ENCODE measurements at places on chromosomes 6 and 20.

GRCh38 chr6:40406175-40406574 lies 181.0 kb downstream of the LRFN2 start:
- no peak for DNase-seq

GRCh38 chr20:54860716-54861115 lies 385.3 kb downstream of the DOK5 start:
- no peak for DNase-seq

DNA sequence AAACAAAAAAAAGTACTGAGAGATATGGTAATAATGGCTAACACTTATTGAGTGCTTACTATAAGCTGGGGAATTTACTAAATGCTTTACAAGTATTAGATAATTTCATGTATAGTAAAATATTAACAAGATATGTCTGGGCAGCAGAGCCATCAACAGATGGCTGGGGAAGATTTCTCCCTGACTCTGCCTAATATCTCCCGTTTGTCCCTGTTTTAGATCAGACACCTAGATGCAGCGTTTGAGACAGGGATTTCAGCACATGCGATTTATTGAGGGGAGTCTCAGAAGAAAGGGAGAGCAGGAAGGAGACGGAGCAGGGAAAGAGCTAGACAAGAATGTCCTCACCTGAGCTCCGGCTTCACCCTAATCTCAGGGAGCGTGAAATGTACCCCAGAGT lies 36.9 kb upstream of the ADGRF1 start:
- DNase-seq = no peak

DNA sequence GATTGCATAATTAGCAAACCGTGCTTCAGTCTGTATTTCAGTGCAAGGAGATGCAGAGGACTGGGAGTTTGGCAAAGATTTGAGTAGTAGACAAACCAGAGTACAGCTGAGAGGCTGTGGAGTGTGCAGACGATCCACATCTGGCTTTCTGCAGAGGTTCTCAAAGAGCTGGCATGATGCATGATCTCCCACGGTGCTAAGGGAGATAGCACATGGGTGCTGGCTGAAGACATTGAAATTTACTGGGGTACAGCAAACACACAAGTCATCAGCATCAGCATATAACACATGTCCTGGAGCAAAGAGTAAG lies 79.0 kb upstream of the FAM184A start:
- no peak for DNase-seq

DNA sequence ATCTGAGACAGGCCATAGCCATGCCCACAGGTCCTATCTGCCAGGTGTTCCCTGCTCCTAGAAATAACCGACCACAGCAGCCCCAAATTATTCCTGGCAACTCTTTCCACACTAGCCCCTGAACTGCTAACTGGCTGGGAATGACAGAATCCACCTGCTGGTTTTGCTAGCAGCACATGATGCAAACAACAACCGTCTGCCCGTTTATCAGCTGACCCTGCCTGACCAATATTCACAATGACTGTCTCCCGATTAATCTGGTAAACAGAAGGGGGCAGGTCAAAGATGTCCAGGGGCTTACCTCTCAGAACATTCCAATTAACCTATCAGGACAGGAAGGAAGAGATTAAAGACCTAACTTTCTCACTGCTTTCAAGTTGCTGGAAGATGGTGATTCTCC lies 101.5 kb downstream of the NRSN1 start:
- no peak for DNase-seq

DNA sequence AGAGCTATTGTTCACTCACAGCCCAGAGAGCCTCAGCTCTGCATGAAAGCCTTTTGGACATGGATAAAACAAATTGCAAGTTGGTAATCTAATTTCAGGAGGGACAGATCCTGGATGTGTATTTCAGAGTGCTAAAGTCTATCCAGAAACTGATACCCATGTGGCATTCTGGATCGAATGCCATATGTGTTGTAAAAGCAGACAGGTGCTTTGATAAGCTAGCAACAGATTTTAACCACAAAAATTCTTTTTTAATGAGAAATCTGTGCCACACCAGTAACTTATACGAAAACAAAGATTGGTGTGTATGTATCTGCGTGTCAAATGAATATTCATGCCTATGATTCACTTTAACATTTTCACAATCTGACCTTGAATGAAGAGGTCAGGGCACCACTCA lies 936.6 kb upstream of the MAP3K7 start:
- DNase-seq = no peak

DNA sequence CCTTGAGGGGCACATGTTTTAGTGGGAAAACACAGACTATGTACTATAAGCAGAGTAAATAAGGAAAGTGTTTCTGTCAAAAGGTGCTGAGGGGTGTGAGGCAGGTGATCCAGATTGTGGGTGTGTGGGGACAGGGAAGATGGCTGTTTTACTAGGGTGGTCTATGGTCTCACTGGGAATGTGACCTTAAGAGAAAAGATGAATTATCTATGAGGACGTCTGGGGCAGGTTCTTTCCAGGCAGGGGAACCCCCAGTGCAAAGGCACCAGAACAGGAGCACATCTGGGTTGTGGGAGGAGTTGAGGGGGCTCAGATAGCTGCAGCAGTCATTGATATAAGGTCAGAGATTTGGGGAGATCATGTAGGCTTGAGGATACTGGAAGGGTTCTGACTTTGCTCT lies 18.2 kb upstream of the POLR1H start:
- no peak for DNase-seq

DNA sequence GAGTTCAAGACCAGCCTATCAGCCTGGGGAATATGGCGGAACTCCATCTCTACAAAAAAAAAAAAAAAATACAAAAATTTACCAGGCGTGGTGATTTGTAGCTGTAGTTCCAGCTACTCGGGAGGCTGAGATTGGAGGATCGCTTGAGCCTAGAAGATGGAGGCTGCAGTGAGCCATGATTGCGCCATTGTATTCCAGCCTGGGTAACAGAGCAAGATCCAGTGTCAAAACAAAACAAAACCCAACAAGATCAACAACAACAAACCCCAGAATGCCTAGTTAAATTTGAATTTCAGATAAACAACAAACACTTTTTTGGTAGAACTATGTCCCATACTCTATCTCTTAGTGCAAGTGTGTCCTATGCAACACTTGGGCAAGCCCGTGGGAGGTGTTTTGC lies 39.9 kb downstream of the SNAI1 start:
- no peak for DNase-seq

- no peak for DNase-seq
Observed at GRCh38 chr6:108560463-108561308, at the start of gene FOXO3. FOXO3 (plus strand) TSS chr6:108560917; CDS start chr6:108561209, 292 bp downstream.

- DNase-seq = no peak
Observed at GRCh38 chr6:120853489-120853888, 480.8 kb downstream of the TBC1D32 start.

DNA sequence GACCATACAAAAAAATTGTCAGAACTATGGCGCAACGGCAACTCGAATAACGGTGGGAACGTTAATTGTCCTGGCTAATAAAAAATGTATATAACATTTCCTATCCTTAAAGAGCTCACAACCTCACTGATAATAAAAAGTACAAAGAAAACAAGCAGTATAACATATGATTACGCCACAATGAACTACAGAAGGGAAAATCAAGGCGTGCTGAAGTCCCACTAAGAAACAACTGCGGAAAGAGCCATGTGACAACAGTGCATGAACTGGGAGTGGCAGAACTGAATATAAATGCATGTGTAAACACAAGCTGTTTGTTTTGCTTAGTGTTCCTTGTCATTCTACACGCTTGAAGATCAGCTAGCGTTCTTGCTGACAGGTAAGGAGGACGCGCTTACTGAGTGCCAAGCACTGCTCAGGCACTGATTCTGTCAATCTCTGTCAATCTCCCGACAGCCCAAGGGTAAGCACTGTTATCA lies 466 bp upstream of the PSMB1 start:
- DNase-seq = no peak

GRCh38 chr20:53539516-53539915 lies 54.1 kb downstream of the ZNF217 start:
- no peak for DNase-seq

DNA sequence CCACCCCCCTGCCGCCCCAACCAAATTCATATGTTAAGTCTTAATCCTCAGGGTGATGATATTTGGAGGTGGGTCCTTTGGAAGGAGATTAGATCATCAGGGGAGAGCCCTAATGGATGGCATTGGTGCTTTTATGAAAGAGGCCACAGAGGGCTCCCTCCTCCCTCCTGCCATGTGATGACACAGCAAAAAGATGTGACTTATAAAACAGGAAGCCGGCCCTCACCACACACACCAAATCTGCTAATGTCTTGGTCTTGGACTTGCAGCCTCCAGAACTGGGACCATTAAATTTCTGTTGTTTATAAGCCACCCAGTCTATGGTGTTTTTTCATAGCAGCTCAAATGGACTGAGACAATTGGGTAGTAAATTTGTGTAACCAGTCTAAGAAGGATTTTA lies 176.3 kb downstream of the ADGRG6 start:
- DNase-seq = no peak

GRCh38 chr6:1747531-1747930 lies 137.8 kb downstream of the FOXC1 start:
- no peak for DNase-seq

DNA sequence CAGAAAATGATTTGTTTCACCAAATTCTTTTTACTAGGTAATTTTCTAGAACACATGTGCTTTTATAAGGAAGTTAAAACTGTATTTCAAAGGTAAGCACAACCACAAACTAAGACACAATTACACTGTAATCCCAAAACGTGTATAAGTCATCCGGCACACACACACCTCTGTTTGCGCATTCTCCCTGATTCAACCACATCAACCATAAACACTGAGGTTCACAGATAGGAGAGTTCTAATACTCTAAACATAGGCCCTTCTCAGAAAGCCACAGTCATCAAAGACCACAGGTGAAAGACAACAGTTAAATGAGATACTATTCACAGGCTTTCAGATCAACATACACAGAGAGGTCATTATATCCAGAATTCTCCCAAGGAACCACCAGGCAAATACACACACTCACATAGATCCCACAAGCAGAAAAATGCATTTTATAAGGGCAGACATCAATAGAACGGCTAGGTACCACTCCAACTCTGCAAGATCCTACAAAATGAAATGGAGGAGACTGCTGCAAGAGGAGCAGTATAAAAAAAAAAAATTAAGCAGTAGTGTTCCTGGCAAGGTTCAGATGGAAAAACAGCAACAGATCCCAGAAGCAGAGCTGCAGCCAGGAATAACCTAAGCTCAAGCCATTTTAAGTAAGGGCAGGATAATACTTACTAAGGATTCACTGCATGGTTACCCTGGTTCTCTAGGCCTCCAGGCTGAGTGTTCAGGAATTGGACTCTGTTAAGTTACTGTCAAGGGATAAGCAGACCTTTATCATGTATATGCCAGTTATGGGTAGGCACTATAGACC lies 6.6 kb upstream of the FBXO9 start:
- no peak for DNase-seq

DNA sequence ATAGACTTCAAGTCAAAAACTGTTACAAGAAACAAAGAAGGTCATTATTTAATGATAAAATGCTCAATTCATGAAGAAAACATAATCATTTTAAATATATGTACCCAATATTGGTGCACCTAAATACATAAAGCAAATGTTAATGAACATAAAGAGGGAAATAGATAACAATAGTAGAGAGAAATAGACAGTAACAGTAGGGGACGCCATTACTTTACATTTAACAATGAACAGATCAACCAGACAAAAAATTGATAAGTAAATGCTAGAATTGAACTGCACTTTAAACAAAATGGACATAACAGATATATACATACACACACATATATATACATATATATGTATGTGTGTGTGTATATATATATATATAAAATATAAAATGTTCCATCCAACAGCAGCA lies 37.4 kb downstream of the IL22RA2 start:
- no peak for DNase-seq

GRCh38 chr20:17833036-17833674 lies 133.4 kb downstream of the BANF2 start:
- DNase-seq = no peak

GRCh38 chr6:12593771-12594529 lies 122.6 kb upstream of the PHACTR1 start:
- DNase-seq = no peak

- no peak for DNase-seq
Observed at GRCh38 chr20:32960849-32961731, 43.1 kb downstream of the SUN5 start.

DNA sequence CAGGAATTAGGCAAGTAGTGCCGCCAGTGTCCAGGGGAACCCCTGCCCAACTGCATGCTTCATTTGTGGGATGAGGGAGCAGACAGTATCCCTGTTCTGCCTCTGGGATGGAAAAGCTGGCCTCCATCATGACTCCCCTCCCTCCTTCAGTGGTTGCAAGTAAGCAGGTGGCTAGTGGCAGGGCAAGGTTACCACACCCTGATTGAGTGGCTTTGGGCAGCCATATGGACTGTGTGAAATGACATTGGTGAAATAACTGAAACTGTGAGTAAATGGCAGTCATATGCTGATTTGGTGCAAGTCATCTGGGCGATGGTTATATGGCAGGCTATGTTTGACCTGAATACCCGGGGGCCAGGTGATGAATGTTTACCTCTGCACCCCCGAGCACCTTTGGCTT lies 33.0 kb downstream of the HDDC2 start:
- no peak for DNase-seq

GRCh38 chr6:42007286-42008137 lies 42.8 kb upstream of the TAF8 start:
- DNase-seq = no peak

All from stimulated activated CD4-positive, alpha-beta T cell treated with anti-CD3 and anti-CD28 coated beads, Interleukin-1b, Interleukin-23, amount 100 ng/mL, for 1 hour (primary cell).